ENCODE measurements at places on chromosomes 3 and 15.

DNA sequence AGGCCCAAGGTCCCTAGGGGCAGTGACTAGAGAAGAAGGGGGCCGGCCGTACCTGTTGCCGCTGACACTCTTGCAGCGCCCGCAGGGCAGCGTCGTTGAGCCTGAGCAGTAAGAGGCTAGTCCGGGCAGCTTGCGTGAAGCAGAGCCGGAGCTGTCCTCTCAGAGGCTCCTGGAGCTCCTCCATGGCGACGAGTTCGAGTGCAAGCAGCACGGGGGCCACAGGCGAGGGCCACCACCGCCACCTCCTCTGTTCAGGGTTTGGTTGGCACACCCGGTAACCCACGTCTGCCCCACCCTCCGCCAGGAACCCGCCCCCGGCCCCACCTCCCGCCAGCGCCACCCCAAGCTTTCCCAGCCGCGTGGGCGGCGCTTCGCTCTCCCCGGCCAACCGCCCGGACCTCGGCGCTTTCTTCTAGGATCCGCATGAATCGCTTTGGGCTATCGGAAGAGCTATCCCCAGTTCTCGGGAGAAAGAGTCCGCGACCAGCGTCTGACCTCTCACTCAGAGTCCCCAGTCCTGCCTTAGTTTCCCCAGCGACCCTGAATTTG, at the start of gene ELL3:
Gene ELL3 (minus strand): TSS at position 249 of the 549 bp plus-strand sequence. CDS start 65 bp downstream, at position 184.
- DNase-seq: peak; percentile 44

- no peak for DNase-seq
Observed at GRCh38 chr3:147652651-147653366, 243.6 kb downstream of the ZIC1 start.

- no peak for DNase-seq
Observed at GRCh38 chr15:80214910-80215309, 37.1 kb downstream of the CTXND1 start.

DNA sequence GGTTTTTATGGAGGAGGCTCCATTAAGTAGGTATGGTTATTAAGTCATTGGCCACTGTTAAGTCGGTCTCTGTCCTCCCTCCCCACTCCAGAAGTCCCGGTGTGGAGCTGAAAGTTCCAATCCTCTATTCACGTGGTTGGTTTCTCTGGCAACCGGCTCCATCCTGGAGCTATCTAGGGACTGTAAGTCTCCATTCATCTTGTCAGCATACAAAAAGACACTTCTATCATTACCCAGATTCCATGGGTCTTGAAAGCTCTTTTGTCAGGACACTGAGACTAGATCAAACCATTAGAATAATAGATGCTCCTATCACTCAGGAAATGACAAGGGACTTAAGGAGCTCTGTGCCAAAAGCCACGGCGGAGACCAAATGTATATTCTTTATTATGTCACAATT, 110.3 kb downstream of the PIK3CB start:
- no peak for DNase-seq

- DNase-seq: no peak
Observed at GRCh38 chr15:99671926-99672635, 61.2 kb downstream of the LYSMD4 start.

DNA sequence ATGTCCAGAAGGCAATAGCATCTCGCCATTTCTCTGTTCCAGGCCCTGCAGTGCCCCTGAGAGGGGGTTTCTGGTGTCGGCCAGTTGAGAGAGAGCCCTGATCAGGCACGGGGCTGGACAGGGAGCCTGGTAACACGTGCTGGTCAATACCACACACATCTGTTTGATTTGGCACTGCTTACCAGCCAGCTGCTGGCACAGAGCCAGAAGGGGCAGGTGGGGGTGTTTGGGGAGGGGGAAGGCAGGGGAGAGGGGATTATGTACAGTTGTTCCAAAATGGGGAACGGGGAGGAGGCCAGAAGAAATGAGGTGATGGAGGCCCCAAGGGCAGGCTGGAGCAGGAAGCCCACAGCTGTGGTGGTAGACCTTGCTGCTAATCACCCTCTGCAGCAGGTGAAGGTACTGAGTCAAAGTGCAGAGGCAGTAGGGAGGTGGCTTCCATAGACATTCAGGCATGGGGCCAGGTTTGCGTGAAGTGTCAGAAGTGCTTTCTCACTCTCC, 153.5 kb upstream of the LPP start:
- no peak for DNase-seq

DNA sequence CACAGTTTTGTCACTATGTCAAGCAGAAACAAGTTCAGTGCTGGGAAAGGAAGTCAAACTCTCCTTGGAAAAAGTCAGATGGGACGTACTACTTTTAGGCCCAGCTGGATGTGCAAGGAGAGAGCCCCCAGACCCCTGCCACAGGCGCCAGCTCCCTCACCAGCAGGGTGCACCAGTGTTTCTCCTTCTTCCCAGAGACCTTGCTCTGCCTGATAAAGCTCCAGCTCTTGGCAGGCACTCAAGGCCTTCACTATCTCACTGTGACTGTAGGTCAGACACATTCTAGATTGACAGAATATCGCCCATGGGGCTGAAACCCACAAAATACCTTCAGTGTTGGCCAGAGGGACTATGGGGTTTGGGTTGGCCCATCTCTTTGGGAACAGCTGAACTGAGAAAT, 54.8 kb upstream of the CHRNB4 start:
- no peak for DNase-seq

- DNase-seq: no peak
Observed at GRCh38 chr3:140006331-140006730, 71.3 kb downstream of the CLSTN2 start.

DNA sequence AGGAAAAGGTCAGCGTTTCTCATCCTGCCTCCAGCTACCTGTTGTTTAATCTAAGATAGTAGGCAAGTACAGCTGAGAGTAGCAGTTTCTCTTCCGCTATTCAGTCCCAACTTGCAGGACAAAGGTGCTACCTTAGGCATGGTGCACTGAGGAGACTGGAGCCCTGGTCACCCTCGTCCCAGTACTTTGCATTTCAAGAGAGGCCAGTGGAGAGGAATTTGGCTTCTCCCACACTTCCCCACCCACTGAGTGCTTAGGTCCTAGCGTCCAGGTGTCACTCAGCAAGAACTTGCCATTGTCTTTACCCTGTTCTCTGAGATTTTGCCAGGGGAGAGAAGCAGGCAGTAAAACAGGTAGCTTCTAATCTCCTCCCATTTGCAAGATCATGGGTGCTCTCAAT, 12.5 kb upstream of the RPN1 start:
- no peak for DNase-seq

- no peak for DNase-seq
Observed at GRCh38 chr15:39016706-39017105, 452.1 kb upstream of the RASGRP1 start.

DNA sequence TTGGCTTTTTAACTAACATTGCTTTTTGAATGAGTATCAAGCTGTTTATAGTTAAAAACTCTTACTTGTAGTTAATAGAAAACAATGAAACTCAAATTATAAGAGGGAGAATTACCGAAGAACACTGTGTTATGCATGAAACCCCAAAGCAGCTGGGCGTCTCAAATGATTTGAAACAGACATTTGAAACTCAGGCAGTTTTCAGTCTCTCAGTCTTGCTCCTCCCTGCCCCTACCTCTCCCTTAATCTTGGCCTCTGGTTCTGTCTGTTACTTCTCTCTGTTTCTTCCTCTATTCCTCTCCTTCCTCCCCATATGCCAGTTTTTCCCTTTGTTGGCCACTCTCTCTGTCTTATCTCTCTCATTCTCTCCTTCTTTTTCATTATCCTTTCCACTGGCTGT, 118.3 kb upstream of the SYNPR start:
- no peak for DNase-seq

DNA sequence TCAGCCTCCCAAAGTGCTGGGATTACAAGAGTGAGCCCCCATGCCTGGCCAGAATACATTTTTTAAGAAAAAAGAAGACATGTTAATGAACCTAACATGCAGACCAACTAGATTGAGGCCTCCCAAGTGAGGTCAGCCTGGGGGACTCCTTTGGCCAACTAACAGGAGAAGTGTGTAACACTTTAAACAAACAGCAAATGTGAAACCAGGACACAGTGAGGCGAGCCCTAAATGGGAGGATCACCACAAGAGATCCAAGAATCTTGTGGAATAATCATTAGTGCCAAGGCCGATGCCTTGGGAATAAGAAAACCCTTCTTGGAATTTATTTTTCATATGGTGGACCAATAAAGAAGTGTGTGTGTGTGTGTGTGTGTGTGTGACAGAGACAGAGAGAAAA, 73.9 kb downstream of the ATP10A start:
- DNase-seq: no peak

DNA sequence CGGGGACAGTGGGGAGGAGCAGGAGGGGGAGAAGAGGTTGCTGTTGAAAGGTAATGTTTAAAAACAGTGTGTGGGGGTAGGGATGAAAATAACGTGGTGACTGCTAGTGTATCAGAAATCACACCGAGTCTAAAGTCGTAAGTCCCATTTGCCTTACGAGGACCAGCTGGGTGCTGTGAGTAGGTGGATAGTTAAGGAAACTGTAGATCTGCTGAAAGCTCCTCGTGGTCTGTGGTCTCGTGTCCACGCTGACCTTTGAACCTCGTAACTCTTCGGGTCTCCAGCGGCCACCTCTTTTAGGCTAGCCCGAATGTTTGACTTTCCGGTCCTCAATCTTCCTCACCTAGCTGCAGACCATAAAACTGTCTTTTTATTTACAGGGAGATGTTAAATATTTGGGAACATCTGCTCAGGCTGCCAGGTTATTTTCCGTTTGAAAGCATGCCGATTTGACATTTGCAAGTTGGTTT, 29.3 kb upstream of the ST3GAL6 start:
- no peak for DNase-seq

DNA sequence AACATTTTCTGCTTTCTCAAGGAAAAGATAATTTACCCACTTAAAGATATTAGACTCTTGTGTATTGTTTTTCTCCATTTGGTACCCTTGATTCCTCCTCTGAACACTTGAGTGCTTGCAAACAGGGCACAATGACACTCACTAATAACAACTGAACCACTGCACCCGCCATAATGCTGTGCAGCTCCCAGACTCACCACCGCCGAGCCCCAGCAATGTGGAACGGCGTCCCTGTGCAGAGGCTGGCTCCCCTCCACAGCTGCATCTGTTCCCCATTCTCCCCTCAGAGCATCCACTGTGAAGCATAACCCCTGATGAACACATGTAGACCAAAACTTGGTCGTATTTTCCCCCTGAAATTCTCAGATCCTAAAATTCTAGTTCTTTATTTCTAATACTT, 276.2 kb upstream of the PLSCR5 start:
- DNase-seq: no peak

DNA sequence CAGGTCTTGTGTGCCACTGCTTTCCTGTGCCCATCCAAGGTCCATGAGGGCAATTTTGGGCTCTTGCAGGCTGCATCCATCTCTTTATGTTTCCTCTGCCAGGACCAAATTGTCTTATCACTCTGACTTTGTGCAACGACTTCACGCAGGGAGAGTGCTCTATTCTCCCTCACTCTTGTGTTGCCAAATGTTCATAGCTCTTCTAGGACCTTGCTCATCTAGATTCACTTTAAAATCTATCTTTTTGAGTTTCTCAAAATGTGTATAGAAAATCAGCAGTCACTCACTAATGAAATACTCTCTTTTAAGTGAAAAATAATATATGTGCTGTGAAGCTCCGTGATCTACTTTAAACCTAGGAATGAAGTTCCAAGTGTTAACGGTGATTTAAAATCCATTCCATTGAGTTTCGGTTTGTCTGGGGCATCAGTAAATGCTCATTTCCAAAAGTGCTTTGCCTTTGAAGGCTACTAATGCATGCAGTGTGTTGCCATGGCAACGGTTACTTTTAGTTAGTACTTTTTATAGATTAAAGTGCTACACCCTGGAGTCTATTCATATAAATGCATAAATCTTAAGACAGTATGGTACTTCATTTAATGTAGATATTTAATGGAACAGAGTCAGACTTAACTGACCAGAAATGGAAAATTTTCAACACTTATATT, 46.6 kb upstream of the GOLGA8J start:
- DNase-seq: no peak

DNA sequence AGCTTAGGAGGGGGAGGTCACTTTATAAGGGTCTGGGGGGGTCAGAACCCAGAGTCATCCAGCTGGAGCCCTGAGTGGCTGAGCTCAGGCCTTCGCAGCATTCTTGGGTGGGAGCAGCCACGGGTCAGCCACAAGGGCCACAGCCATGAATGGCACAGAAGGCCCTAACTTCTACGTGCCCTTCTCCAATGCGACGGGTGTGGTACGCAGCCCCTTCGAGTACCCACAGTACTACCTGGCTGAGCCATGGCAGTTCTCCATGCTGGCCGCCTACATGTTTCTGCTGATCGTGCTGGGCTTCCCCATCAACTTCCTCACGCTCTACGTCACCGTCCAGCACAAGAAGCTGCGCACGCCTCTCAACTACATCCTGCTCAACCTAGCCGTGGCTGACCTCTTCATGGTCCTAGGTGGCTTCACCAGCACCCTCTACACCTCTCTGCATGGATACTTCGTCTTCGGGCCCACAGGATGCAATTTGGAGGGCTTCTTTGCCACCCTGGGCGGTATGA, at the start of gene RHO:
Gene RHO (plus strand): TSS at position 51 of the 512 bp plus-strand sequence. CDS start 95 bp downstream, at position 146.
- DNase-seq: no peak

GRCh38 chr3:69120879-69121464, 1.4 kb downstream of the LMOD3 start:
- peak; percentile 7 for DNase-seq

DNA sequence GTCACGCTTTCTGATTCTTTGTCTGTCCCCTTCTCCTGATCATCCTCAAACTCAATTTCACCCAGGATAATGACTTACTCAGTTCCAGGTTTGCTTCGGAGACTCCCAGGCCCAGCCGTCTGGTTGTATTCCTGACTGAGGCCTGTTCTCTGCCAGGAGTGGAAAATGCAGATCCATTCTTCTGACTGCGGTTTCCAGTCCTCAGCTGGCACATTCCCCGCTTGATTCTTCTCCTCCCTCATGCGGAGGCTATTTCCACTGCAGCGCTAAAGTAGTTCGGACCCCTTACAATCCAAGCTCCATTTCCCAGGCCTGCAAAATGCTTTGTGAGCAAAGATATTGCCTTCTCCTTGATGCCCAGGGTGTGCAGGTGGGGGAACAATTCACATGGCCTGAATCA, 47.2 kb upstream of the GALNT15 start:
- no peak for DNase-seq

- no peak for DNase-seq
Observed at GRCh38 chr15:60081976-60082375, 77.9 kb downstream of the FOXB1 start.

DNA sequence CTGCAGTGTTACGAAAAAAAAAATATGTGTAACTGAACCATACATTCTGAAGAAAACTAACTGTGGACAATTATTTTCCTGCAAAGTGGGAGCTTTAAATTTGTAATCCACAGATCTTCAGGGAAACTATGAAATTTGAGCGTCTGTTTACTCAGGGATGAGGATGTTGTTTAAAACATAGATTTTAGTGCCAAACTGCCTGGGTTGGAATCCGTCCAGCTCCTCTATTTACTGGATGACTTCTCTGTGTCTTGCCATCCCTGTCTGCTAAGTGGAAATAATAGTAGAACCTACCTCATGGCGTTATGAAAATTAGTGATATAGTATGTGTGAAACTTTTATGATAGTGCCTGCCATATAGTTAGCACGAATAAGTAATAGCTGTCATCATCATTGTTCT, 666.5 kb downstream of the SQOR start:
- DNase-seq: no peak

DNA sequence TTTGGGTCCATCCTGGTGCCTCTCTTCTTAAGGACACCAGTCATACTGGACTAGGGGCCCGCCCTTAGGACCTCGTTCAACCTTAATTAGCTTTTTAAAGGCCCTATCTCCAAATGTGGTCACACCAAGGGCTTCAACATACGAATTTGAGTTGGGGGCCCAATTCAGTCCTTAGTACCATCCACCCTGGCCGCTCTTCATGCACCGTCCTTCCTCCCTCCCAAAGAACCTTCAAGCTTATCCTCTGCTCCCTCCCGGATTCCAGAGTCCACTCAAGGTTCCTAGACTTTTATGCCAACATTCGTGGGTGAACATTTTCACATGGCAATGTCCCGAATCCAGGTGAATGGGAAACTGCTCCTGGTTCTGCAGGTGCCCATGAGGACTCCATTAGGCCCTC, 201.3 kb upstream of the IGF1R start:
- no peak for DNase-seq
